ENCODE measurements at places on chromosomes 16 and 17.
A peak's percentile ranks its signal among the peaks of the same experiment; 100 is the strongest.

DNA sequence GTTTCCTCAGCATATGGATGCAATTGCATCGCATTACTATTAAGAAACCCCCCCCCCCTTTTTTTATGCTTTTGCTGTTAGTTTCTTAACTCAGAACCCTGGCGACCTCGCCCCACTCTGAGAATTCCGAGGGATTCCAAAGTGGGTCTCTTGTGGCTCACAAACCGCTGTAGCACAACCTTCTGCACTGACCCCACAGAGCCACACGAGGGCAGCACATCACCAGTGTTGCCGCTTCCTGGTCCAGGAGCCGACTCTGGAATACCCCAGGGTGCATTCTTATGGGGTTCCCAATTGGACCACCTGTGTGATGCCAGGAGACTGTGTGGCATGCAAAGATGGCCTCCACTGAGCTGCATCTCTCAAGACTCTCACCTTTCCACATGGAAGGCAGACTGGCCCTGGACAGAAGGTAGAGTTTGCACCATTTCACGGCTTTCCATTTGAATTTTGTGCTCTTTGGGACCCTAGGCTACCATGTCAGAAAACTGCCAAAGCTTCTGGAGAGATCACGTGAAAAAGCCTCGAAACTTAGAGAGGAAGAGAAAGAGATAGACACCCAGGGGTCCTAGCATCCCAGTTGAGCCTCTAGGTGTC, 432.7 kb upstream of the ASIC2 start:
- DNase-seq: no peak

- DNase-seq: peak; percentile 7
Observed at GRCh38 chr17:19440421-19440820, 29.4 kb downstream of the RNF112 start.

- no peak for DNase-seq
Observed at GRCh38 chr17:4744999-4745969, 5.6 kb upstream of the CXCL16 start.

- no peak for DNase-seq
Observed at GRCh38 chr17:29401258-29401657, 11.1 kb downstream of the TAOK1 start.

GRCh38 chr17:46818929-46819859, 702 bp upstream of the WNT3 start:
- no peak for DNase-seq
